Stimulated activated CD4-positive, alpha-beta T cell treated with anti-CD3 and anti-CD28 coated beads, Interleukin-4, amount 100 ng/mL, for 4 hours (primary cell): ENCODE measurements at places on chromosomes 3 and 15.

DNA sequence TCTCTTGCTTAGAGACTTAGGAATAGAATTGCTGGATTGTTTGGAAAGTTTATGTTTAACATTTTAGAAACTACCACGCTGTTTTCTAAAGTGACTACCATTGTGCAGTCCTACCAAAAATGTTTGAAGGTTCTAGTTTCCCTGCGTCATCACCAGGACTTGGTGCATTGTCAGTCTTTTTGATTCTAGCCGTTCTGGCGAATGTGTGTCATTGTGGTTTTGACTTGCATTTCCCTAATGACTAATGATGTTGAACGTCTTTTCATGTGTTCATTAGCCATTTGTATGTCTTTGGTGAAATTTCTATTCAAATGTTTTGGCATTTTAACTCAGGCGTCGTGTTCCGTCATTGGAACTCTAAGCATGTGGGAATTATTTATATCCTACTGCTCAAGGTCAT, 58.0 kb downstream of the CHD2 start:
- DNase-seq, result peak; percentile 12

DNA sequence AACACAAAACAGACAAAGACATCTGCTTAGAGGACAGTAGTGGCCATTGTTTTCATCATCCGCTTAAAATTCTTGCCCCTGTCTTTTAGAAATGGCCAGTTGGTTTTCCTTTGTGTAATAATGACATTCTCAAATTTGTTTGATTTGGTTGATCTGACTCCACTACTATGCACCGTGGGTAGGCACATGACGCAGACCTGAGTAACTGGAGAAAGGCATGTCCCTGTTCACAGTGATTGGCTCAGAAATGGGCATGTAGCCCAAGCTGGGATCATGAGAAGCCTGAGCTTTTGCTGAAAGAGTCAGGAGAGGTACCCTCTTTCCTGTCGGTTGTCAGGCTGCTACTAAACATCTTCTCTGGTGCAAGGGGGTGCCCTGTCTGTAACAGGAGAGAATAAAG, 36.6 kb upstream of the MAGI1 start:
- no peak for DNase-seq

- DNase-seq, result no peak
Measured at GRCh38 chr3:105907777-105908176, 39.0 kb upstream of the CBLB start.

- DNase-seq, result no peak
Measured at GRCh38 chr15:63473749-63473998, 30.7 kb upstream of the USP3 start.

- no peak for DNase-seq
Measured at GRCh38 chr3:150469931-150470740, 62.0 kb downstream of the TSC22D2 start.

DNA sequence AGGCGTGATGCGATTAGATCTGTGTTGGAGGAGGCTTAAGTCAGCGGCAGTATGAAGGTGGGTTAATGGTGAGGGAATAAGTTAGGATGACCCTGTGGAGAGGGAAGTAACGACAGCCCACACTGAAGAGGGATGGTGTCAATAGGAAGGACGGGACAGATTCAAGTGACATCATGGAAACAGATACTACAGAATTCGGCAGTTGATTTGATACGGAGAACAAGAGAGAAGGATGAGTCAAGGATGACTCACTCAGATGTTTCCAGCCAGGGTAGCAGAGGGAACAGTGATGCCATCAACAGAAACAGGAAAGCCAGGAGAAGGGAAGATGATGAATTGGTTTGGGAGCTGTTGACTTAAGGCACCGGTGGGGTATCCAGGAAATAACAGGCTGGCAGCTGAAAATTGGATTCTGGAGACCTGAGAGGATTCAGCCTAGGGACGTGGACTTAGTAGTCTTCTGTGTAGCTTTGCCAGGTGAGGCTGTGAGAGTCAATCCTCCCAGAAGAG, 38.0 kb downstream of the SHC4 start:
- peak; percentile 3 for DNase-seq

GRCh38 chr3:169940470-169941181, 26.0 kb upstream of the SEC62 start:
- DNase-seq, result no peak

DNA sequence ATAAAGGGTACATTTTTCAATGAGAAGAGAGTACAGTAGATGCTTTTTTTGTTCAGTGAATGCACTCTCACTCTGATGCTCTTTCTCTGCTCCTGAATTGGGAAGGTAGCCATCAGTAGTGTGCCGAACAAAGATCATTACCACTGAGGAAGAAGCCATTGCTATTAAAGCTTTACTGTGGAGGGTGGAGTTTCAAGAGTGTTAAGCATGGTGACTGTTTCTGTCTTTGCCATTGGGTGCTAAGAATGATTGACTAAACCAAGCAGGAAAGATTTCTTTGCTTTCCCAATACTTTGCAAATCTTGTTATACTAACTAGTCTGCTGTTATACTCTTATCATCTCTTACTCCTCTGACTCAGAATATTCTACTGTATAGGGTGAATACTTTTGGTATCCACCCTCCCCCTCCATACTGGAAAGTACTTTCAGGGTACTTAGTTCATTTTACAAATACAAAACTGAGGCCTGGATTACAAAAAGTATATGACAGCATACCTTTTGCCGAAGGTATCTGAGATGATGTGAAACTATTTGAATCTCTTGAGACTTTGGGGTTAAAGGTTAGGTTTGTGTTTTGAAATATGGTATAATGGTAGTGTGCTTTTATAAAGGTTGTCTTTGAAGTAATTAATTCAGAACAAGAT, 1.7 kb downstream of the RAB11A start:
- no peak for DNase-seq

GRCh38 chr3:47586746-47587145, 8.1 kb upstream of the CSPG5 start:
- no peak for DNase-seq

- DNase-seq, result no peak
Measured at GRCh38 chr3:35900079-35900478, 260.8 kb downstream of the ARPP21 start.

DNA sequence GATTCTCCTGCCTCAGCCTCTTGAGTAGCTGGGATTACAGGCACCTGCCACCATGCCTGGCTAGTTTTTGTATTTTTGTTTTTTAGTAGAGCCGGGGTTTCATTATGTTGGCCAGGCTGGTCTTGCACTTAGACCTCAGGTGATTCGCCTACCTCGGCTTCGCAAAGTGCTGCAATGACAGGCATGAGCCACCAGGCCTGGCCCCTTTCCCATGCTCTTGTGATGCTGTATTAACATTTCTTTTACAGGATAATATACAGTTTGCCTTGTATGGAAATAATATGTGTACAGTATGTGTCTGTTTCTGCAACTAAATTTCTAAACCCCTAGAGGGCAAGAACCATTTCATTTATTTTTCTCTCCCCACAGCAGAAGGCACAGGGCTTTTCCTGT, 37.8 kb downstream of the SCG5 start:
- DNase-seq, result no peak

DNA sequence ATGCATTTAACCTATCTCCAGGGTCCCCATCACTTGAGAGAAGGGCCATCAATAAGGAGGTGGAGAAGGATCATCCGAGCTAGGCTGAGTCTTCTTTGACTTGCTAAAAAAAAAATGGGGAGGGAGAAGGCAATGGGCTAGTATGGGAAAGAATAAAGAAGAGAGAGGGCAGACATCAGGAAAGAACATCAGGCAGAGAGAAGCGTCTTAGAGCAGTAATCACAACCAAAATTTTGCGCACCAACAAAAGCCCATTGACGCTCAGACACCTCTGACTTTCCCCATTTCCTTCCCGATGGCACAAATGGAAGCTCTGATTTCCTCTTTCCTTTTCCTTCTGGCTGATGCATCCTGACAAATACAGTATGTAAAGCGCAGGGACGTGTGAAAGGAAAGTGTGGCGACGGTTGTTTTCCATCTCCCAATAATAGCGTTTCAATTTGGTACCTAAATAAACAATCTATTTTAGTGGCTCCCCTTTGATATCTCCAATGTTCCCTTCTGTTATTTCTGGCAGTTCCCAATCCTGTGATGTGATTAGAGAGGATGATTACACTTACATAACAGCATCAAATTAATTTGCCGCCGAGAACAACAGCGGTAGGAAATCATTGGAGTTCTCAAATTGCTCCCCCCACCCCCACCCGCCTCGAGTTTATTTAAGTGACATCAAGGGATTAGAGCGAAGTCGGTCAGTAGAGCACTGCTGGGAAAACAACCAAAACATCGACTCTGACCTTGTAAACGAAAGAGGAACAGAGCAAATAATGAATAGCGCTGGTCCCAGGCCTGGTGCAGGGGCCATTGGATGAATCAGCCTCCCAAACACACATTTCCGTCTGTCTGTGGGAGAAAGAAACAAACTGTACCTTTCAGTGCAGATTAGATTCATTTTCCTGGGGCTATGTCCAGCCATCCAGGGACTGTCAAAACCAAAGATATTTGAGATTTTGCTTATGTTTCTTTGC, 273.3 kb upstream of the ICE2 start:
- DNase-seq, result no peak

DNA sequence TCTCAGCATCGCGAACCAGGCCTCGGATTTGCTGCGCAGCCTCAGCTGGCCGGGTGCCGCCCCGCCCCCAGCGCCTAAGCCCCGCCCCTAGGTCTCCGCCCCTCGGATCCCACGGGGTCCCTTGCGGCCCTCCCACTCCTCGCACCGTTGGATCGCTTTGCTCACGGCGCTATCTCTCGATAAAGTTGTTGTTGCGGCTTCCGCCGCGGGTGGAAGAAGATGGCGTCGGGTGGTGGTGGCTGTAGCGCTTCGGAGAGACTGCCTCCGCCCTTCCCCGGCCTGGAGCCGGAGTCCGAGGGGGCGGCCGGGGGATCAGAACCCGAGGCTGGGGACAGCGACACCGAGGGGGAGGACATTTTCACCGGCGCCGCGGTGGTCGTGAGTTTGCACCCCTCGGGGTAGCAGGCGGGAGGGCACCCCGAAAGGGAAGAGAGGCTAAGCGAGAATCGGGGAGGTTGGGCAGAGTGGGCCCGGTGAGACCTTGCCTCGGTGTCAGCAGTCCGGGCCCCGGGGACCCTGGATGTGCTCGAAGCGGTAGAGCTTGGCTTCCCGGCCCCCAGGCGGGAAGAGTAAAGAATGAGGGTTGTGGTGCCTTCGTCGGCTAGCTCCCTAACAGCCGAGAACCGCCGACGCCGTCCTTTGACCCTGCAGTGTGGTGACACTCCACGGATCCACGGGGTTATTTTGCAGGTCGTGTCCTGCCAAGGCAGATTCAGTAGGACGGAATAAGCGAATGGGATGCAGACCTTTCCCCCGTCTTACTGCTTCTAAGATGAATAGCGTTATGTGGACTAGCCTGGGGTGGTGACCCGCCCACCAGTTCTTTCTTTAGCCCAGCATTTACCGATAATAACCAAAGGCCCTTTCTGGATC, at the start of gene SNX1:
SNX1 (plus strand) TSS at position 188 of the 873 bp plus-strand sequence; CDS start at position 220, 32 bp downstream.
- DNase-seq, result peak; percentile 99

- DNase-seq, result no peak
Measured at GRCh38 chr3:169969174-169970095, 2.8 kb downstream of the SEC62 start.

DNA sequence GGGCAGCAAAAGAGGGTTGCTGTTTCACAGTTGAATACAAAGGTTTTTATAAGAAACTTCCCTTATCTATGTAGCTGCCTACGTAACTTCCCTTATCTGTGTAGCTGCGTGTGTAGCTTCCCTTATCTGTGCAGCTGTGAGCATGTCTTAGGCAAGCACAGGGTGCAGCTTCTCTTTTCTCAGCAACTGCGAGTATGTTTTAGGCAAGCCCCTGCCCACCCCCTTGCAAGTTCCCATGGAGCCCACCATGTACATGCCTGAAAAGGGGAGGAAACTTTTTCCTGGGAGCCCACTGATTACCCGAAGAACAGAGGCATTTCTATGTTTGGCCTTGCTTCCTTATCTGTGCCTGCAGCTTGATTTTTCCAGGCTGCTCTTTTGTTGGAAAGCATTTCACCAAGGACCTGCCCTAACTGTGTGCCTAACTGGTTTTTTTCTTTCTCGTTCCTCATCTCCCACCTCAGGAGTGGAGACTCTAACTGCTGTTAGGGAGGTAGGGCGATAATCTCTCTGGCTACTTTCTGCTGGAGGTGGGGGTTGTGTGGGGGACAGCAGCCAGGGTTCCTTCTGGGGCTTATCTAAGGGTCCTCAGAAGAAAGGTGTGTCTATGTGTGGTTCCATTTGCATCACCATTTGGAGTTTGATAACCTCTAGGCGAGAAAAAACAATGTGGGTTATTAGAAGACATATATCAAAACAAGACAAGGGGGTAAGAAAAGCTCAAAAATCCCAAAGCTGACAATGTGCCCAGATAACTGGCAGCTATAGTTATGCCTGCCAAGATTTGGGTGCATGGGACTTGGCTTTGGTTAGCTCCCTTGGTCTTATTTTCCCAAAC, 26.0 kb downstream of the SORD start:
- no peak for DNase-seq

GRCh38 chr15:60830479-60830878, 351.5 kb upstream of the ICE2 start:
- no peak for DNase-seq

DNA sequence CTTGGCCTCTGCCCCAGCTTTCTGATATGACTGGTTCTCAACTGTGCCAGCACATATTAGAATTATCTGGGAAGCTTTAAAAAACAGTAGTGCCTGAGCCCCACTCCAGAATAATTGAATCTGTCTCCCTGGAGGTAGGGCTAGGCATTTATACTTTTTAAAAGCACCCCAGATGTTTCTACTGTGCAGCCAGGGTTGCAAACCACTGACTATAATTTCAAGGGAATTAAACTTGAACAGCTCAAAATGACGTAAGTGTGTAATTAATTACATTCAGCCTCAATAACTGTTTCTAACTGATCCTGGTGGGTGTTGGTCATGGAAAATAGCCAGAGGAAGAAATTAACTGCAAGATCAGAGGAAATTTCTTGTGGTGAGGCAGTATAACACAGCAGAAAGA, 4.4 kb upstream of the IRAK2 start:
- no peak for DNase-seq

GRCh38 chr3:46981932-46982471, 2.5 kb downstream of the NBEAL2 start:
- DNase-seq, result no peak

DNA sequence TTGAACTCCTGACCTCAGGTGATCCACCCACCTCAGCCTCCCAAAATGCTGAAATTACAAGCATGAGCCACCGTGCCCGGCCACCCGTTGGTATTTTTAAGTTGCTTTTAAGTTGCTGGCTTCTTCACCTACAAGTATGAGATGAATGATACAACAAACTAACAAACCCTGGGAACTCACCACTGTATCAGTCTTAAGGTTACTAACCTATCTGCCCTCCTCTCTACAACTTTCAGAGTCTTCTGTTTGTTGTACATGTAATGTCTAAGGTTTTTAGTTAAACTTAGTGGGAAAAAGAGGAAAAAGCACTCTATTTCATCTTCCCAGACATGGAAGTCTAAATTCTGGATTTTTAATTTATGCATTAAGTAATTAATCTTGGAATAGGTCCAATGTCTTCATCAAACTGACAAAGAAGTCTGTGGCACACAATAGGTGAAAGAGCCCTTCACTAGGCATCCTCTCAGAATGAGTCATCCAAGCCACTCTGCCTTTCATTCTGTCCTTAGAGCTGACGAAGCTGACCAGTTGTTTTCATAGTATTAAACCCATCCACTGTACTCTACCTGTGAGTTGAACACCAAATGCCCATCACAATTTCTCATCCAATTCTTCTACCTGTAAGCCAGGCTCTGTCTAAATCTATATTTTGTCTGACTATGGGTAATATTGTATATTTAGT, 936.1 kb downstream of the TUSC7 start:
- DNase-seq, result no peak

GRCh38 chr3:133941415-133941821, 45.7 kb upstream of the RAB6B start:
- no peak for DNase-seq

- no peak for DNase-seq
Measured at GRCh38 chr15:63981596-63982320, 64.5 kb downstream of the DAPK2 start.

- no peak for DNase-seq
Measured at GRCh38 chr3:127233371-127233770, 40.4 kb downstream of the PRR23E start.
